Forelimb muscle (tissue), 1 donor: ENCODE measurements at places on chromosomes 1 and 21. TPM values are rescaled to one million over a fixed set of nuclear protein-coding genes. Genes with fewer than 3 reads are reported as not detected.

GRCh38 chr1:59193443-59194093, 103.3 kb upstream of the FGGY start:
- DNase-seq, result no peak

DNA sequence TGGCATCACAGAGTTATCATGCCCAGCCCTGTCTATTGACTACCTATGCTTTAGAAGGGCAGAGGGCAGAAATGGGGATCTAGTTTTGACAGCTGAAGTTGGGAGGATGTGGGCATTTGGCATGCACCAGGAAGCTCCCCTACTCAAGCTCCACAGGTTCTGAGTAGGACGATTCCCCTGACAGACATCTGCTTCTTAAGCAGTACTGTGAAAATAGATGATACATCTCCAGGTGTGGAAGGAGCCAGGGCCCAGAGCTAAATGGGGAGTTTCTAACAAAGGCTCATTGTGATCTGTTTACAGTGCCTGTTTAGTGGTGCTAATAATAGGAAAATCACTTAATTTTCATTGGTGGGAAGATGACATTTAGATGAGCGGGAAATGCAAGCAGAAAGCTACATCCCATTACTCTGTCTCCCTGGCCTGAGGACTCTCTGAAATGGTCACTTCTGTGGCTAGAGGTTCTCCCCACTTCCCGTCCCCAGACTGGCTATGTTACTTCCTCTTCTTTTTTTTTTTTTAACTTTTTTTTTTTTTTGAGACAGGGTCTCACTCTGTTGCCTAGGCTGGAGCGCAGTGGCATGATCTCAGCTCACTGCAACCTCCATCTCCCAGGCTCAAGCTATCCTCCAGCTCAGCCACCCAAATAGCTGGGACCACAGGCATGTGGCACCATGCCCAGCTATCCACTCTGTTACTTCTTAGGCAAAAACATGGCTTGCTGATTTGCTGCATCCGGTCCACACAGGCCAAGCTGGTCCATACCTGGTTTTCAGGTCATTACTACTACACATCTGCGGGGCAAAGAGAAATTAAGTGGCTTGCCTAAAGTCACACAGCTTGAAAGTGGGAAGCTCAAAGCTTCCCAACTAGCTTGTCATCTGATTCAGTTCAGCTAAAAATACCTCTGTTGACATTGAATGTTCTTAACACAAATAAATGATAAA, 23.2 kb upstream of the CNIH3 start:
- no peak for DNase-seq

DNA sequence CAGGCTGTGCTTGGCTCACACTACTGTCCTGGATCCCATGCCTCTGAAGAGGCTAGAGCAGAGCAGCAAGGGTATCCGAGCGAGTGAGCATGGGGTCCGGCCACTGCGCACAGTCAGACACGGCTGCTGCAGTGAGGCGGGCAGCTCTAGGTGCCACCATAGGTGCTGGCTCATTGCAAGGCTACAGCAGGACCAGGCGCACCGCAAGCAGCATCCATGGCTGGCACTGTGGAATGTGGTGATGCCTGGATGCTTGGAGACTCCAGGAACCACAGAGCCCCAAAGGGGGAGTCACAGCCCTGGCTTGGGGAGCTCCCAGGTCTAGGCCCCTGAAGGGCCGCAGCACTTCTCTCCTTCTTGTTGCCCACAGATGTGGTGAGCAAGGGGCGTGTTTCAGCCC, 47.2 kb downstream of the ATP6V1G3 start:
- DNase-seq, result no peak

RGS16 gene
- 5.5 TPM for polyA plus RNA-seq

SPRR5 gene
- not detected for polyA plus RNA-seq

PIK3CD gene
- 1.9 TPM for polyA plus RNA-seq

DNA sequence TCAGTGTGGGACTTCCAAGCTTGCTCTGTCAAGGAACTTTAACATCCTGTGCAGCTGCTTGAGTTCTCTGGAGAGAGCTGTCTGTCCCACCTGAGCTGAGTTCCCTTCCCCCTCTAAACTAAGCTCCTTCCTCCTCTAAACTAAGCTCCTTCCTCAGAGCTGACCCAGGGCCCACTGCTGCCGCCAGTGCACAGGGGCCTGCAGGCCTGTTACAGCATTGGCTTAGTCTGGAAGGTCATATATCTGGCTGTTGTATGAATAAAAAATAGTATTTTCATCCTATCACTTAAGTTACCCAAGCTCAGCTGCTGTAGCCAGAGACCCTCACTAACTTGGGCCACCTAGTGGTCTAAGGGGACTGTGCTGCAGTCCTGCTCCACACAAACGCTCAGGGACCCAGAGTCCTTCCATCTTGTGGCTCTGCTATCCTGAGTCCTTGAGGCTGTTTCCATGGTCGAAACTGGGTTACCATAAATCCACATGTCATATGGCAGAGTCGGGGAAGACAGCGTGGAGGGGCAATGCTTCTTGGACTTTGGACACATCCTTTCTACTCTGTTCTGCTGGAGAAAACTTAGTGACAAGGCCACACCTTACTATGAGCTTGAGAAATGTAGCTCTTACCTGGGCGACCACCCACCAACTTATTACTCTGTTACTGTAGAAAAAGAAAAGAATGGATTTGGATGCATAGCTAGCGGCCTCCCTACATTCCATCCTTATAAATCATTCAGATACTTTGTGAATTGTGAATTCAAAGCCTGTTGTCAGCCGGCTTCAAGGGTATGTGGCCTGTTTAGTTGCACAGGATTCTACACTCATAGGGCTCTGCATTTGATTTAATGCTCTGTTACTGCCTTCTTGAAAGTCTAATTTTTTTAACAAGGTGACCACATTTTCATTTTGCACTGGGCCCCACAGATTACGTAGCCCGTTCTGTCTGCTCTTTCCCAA, 71.4 kb upstream of the GCLM start:
- no peak for DNase-seq

DNA sequence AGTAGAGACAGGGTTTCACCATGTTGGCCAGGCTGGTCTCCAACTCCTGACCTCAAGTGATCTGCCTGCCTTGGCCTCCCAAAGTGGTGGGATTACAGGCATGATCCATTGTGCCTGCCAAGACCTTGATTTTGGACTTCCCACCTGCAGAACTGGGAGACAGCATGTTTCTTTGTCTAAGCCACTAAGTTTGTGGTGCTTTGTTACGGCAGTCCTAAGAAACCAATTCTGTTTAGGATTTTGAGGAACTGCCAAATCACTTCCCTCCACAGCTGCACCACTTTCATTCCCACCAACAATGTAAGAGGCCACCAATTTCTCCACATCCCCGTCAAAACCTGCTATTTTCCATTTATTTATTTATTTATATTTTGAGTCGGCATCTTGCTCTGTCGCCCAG, 46.1 kb downstream of the CHAF1B start:
- no peak for DNase-seq

DNA sequence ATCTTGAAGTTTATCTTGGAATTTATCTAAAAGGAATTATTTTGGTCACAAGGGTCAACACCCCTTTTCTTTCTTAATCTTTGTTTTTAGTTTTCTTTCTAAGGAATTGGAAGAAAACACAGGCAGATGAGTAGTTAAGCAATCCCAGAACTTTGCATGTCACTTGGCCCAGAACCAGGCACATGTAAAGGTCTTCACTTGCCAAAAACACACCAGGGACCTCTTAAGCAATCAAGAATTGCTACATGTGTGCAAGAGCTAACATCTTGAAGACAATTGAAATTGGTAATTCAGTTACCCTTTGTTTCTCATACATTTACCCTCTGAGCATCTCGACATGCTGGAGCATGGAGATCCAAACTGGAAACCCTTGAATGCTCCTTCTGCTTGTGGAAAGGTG, 114.2 kb downstream of the ZC3H11B start:
- peak; percentile 89 for DNase-seq

DNA sequence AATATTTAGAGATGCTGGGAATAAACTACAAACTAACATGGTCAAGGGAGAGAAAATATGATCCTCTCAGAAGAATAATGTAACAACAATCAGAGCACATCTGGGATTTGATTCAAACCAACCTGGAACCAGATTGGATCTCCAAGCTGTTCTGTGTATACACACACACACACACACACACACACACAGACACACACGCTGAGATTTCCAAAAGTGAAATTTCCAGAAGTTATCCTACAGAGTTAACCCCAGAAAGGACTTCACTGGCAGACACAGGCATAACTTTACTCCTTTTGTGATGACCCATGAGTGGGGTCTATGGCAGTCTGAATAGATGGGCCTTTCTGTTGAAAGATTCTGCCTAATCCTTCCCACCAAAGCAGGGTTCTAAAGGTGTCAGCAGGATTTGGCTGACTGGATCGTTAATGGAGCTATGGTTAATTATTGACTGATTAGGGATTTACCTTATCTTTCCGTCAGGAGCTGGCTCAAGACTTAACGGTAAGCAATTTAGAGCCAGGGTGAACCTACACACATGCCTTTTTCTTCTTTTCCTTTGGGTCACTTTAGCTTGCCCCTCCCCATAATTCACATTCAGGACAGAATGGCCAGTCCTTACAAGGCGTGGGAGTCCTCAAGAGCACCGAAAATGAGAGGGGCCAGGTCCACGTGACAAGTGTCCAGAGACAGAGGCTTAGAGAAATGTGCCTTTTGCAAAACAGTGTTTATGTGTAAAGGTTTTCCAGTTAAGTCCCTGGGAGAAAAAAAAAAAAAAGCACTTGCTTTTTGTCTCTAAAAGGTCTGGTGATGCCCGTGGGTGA, 10.9 kb upstream of the PROX1 start:
- DNase-seq, result no peak

GRCh38 chr1:25626018-25626417, 9.4 kb downstream of the MAN1C1 start:
- no peak for DNase-seq

DNA sequence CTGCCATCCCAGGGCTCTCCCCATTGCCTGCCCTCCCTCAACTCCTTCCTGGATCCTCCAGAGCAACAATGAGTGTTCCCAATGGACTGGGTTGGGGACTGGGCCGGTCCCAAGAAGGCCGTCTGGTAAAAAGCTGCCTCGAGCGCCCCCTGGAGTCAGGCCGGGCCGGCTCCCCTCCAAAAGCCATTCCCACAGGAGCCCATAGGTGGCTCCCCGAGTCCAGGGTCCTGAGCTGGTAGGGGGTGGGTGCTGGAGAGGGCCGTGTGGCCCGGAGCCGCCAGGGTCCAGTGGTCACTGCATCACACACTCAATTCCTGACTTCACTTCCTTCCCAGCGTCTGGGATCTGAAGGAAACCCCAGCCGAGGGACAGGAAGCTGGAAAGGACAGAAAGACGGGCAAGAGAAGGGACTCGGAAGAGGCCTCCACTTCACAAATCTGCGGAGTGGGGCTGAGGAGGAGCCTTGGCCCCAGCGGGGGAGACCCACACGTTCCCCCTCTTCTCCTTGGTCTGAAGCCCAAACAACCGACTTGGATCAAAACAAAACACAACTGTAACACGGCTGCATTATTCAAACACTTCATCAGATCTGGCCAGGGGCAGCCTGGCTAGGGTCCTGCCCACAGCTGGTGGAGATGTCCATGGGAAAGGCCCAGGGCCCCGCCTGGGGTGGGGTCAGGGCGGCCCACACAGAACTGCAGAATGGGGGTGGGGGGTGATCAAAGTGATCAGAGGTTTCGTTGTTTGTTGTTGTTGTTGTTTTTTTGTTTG, 10.9 kb upstream of the ALDH4A1 start:
- DNase-seq, result no peak

DNA sequence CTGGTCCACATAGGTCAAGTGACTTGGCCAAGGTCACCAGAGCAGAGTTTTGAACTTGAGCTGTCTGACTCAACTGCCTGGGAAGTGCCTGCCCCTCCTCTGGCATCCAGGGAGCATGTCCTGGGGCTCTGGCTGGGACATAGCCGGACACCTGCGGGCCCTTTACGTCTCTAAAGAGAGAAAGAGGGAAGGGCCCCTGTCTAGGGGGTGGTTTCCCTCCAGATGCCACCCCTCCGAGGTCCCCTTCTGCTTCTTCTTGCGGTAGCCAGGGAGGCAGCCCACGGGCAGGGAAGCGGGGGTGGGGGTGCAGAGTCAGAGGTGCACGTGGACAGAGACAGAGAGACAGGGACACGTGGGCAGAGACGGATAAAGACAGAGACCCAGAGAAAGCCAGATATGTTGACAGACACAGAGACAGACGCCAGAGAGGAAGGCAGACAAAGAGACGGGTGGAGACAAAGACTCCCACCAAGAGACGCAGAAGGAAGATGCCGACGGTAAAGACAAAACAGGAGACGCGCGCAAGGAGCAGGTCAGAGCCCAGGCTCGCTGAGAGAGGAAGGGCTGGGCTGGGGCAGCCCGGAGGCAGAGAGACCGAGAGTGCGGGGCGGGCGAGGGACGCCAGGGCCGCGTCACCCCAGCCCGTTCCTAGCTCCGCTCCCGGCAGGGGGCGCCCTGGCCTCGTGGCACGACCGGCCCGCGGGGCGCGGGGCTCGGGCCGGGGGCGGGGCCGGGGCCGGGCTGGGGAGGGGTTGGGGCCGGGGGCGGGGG, 458 bp upstream of the ALPL start:
- DNase-seq, result no peak

DNA sequence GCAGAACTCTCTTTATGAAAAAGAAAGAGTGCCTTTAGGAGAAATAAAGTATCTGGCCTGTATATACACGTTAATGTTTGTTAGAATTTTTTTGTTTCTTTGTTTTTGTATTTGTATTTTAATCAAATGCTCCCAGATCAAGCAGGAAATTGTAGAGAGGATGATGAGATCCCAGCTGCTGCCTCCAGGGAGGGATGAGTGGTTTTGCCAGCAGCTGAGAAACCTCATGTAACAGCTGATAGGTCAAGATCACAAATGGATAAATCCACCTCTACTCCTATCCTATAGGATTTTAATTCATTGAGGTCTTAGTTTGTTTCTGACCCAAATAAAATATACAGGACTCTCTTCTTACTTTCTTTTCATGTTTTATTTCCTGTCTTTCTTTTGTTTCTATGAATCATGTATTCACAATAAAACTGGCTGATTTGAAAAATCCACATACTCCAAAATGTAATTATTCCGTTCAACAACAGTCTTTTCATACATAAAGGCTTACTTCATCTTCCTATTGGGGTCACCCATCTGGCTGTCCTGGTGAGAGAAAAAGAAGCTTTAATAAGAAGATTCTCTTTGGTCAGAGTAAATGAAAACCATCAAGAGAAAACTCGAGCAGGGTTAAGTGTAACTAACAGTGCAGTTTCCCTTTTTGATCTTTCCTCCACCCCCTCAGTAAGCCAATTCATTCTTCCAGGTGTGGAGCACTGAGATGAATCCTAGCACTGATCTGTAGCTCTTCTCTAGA, 129.3 kb upstream of the PLPPR5 start:
- peak; percentile 25 for DNase-seq

PTPRU gene
- polyA plus RNA-seq, result 14.1 TPM

MT1HL1 gene
- not detected for polyA plus RNA-seq

DENND2C gene
- polyA plus RNA-seq, result 10.1 TPM

DNA sequence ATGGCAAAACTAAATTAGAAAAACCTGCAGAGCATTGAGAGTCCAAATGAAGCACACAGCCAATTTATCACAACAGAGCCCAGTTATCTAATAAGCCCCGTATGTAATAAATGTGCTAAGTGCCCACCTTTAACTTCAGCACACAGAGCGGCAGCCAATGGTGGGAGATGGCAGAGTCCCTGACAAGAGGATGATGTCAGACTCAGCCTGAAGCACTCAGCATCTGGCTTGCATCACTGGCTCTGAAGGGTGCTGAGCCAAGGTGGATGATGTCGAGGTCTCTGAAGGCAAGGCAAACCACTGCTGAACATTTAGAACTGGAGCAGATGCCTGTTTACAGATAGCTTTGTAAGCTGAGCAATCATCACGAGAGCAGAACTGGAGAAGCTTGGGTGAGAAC, 118.3 kb downstream of the NUF2 start:
- no peak for DNase-seq
